Activated naive CD8-positive, alpha-beta T cell treated with anti-CD3 and anti-CD28 coated beads, Interleukin-2, amount 50 U/mL, for 24 hours (primary cell): ENCODE measurements at places on chromosomes 3 and 15.

DNA sequence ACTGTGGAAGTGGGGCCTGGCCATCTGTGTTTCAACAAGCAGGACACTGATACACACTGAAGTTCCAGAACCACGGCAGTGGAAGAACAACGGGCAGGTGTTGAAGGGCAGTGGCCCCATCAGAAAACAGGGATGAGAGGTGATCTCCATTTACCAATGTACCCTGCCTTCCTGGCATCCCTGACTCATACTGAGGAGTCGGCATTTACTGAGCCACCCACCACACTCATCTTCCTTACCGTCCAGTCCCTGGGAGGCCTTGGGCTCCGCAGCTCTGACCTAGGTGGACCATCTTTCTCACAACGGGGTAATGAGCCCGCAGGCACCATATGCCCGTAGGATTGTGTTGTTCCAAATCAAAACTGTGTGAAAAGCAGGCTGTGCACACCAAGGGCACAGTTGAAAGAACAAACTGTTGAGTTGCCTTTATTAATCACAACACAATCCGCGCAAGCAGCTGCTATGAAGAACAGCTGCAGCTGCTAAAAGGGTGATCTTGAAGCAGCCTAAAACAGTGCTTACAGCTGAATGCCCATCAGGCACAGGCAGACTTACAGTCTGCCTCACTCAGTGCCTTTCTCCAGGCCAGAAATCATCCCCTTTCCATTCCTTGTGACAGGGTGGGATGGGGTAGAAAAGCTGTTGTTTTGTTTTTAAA, 12.9 kb downstream of the MB21D2 start:
- DNase-seq: no peak

DNA sequence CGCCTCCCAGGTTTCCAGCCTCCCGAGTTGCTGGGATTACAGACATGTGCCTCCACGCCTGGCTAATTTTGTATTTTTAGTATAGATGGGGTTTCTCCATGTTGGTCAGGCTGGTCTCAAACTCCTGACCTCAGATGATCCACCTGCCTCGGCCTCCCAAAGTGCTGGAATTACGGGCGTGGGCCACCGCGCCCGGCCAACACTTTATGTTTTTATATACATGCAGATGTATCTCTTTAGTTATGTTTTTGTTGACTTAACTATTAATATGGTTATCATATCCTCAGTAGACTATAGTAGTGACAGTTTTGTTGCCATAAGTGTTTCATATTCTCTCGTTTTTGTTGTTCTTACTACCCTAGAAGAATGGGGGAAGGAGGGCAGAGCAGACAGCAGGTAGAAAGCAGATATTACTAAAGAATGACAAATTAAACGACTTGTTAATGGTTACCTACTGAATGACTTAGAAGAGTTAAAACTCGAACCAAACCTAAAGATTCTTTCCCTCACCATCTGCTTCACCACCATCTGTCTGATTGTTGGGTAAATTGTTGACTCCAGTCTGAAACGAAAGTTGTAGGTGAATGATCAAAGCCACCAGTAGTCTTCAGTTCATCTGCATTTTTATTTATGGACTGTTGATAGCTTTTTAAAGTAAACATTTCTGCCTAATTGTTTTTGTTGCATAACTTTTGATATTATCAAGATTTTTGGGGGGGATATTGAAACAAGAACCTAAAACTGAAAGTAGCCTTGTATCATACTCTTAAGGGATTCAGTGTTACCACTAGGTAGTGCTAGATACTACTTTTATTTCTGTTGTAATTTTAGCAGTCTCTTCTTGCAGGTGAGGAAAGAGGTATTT, 89.3 kb downstream of the RASA2 start:
- no peak for DNase-seq

- no peak for DNase-seq
Observed at GRCh38 chr15:90697175-90697574, 20.0 kb upstream of the BLM start.

DNA sequence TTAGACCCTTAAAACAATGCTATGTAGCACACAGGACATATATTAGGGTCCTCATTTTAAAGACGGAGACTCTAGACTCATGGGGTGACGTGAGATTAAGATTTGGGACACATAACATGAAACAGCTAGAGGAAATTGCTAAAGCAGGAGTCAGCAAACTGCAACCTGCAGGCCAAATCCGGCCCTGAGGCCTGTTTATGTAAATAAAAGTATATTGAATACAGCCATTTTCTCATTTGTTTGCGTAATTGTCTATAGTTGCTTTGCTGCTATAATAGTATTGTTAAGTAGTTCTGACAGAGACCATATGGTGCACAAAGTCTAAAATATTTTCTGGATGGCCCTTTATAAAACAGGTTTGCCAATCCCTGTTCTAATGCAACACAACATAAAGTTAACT, 115.5 kb downstream of the TMCO5A start:
- DNase-seq: no peak

- DNase-seq: no peak
Observed at GRCh38 chr3:141269961-141270360, 38.3 kb downstream of the PXYLP1 start.
